Effector CD8-positive, alpha-beta T cell (primary cell): ENCODE measurements at places on chromosomes 2 and 18.

GRCh38 chr2:113858764-113859163 lies 31.1 kb upstream of the ACTR3 start:
- DNase-seq = no peak

DNA sequence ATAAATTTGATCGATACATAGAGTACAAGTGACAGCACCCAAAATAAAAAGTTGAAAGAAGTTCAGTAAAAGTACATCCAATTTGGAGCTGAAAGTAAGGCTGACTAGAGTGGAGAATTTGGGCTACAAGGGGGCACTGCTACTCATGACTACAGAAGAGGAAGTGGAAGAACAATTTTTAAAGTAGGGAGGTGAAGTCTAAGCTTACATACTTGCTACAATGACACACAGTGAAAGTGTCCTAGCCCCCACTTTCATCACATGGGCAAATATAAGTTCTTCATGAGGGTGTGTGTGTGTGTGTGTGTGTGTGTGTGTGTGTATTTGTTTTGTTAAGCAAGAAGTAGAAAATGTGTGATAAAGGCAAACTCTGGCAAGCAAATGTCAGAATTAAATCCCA lies 45.7 kb downstream of the MAP3K2 start:
- no peak for DNase-seq

- DNase-seq = no peak
Measured at GRCh38 chr2:198706476-198707082, 751.2 kb downstream of the SATB2 start.

GRCh38 chr2:185279999-185280398 lies 458.6 kb upstream of the FSIP2 start:
- DNase-seq = no peak

DNA sequence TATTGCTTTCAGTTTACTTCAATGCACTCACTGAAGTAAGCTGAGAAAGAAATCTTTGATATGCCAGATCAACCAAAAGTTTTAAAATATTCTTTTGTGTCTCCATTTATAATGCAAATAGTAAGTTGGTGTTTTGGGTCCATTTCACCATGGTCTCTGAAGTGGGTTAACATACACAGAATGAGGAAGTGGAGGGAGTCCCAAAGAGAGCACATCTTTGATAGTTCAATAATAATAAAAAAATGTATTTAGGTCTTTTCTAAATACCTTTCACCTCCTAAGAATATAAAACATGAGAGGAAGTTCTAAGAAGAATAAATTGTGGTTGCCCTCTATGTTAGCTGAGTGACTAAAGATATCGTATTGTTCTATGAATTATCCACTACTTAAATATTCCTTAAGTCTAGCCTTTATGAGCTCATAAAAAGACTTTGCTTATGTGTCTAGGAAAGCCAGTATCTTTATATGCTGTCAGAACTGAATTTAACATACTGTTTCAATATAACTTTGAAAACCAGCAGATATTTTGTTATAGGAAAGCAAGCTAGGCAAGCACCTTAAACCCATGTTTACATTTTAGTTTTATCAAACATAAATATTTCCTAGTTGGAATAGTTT lies 148.7 kb upstream of the ZEB2 start:
- DNase-seq = no peak

DNA sequence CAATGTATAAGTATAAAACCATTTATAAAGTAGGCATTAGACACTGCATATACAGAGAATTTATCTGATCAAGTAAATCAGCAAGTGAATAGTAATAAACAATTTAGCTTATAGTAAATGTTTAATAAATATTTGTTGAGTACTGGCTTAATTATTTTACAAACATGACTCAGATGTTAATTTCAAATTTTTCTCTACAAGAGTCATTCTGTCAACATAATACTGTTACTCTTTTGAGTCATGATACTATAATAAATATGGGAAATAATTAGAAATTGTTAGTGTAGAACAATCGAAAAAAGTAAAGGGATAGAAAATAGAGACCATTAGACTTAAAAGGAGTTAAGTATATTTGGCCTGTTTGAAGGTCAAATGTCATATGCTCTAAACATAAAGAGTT lies 133.6 kb upstream of the MC4R start:
- no peak for DNase-seq

DNA sequence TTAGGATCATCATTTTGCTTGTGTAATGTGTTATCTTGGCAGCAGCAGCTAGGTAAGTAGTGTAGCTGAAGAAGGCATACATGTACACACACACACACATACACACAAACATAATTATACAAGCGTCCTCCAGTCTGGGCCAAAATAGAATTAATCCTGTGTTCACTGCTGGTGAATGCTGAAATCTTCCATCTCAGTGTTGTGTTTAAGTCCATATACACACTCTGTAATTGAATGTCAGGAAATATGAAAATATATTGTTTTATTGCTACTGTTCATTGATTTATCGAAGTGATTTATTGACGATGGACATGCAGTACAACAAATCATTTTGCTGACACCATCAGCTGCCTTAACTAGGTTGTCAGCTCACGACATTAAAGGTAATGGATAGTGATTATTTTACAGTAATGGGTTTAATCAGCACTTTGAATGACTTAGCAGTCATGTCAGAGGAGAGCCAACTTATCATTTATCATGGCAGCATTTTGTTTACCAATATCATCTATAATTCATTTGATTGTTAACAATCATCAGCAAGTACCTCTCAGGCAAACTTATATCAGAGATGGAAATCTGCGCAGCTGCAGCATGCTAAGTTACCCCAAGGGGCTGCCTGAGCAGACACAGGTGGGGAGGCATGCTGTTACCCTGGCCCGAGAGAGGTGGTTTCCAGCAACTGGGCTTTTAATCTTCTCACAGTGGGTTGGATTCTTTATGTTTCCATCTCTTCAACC lies 83.7 kb upstream of the FSHR start:
- no peak for DNase-seq

- DNase-seq = no peak
Measured at GRCh38 chr18:48934723-48935432, 15.9 kb downstream of the SMAD7 start.

DNA sequence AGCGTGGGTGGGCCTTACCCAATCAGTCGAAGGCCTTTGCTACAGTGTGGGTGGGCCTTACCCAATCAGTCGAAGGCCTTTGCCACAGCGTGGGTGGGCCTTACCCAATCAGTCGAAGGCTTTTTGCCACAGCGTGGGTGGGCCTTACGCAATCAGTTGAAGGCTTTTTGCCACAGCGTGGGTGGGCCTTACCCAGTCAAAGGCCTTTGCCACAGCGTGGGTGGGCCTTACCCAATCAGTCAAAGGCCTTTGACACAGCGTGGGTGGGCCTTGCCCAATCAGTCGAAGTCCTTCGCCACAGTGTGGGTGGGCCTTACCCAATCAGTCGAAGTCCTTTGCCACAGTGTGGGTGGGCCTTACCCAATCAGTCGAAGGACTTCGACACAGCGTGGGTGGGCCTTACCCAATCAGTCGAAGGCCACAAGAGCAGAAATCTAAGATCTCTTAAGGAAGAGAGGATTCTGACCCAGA lies 16.3 kb upstream of the GAL3ST2 start:
- no peak for DNase-seq

GRCh38 chr2:155377266-155377680 lies 678.8 kb downstream of the KCNJ3 start:
- DNase-seq = no peak

DNA sequence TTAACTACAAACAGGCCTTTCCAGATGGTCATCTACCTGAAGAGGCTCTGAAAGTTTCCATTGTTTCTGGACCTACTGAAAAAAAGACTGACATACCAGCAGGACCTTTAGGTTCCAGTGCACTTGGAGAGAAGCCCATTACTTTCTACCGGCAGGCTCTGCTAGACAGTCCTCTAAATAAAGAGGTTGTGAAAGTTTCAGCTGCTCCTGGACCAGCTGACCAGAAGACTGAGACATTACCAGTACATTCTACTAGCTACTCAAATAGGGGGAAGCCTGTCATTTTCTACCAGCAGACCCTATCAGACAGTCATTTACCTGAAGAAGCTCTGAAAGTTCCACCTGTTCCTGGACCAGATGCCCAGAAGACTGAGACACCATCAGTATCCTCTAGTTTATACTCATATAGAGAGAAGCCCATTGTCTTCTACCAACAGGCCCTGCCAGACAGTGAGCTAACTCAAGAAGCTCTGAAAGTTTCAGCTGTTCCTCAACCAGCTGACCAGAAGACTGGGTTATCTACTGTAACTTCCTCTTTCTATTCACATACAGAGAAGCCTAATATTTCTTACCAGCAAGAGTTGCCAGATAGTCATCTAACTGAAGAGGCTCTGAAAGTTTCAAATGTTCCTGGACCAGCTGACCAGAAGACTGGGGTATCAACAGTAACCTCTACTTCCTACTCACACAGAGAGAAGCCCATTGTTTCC lies 65.8 kb downstream of the ALMS1 start:
- no peak for DNase-seq

DNA sequence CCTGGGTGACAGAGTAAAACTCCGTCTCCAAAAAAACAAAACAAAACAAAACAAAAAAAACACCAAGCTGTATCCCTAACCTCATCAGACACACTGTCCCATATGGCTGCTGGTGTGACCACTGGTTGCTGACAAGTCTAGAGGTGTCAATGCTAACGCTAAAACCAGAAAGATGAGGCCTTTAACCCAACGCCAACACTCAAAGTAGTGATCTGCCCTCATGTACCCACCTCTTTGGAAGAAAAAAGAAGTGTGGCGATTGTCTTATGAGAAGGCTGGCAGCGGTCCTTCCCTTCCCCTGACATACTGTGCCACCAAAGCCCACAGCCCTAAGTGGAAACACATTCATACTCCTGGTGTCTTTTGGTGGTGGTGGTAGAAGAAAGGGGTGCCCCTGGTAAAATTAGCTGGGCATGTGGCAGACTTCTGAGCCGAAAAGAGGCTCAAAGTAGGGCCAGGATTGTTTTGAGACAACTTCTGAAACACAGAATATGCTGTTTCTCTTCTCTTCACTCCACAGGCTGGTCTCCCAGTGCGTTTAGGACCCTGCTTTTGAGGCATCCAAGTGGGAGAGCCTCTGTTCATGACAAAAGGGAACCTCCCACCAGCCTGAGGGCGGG lies 9.8 kb downstream of the SERTAD2 start:
- no peak for DNase-seq

DNA sequence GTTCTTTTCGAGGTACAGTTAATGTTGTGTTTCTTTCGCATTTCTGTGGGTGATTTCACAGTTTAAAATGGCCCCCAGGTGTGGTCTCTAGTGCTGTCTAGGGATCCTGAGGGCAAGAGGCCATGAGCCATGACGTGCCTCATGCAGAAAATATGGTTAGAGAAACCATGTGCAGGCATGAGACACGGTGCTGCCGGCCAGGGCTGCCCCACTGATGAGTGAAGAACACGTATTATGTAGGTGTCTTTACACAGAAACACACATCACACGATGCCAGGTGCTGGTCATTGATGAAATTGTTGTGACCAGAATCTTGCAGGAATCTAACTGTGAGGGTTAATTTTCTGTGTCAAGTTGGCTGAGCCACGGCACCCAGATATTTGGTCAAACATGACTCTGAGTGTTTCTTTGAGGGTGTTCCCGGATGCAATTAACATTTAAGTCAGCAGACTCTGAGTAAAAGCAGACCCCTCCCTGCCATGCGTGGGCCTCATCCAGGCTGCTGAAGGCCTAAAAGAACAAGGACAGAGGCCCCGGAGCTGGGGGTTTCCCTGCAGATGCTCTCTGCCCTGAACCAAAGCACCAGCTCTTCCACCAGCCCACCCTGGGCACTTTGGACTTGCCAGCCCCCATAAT lies 463.0 kb upstream of the MYT1L start:
- no peak for DNase-seq
